ENCODE measurements at places on chromosomes 7 and 10. TPM values are rescaled to one million over a fixed set of nuclear protein-coding genes. Genes with fewer than 3 reads are reported as not detected.
A peak's percentile ranks its signal among the peaks of the same experiment; 100 is the strongest.

DNA sequence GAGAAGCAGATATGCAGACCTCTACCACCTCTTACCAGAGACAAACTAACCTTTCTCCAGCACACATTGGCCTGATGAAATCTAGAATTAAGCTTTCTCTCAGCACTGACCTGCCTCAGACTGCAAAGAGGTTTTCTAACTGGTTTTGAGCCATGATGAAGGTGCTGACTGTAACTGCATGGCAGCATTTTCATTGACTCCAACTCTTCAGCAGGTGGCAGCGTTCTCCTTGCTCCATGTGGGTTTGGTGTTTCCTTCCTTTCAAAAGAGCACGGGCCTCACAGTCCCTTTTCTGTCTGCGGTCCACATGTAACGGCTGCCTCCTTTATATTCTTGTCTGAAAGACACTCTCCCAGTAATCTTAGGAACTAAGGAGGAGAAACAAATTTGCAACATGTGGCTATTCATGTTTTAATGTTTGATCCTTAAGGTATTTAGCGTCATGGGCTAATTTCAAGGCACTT is 12.6 kb downstream of the KLLN start:
- no peaks in the 10 kb centered on the region for H3K36me3 ChIP-seq
- no peak overlapping the region for H3K27ac ChIP-seq
- H3K4me3 ChIP-seq: no peak overlapping the region
- peak; percentile 55 for DNase-seq
- H3K4me1 ChIP-seq: no peaks in the 10 kb centered on the region

- no peaks in the 10 kb centered on the region for H3K4me1 ChIP-seq
- no peak for DNase-seq
- H3K27me3 ChIP-seq: no peaks in the 10 kb centered on the region
- no peaks in the 10 kb centered on the region for H3K36me3 ChIP-seq
Measured at GRCh38 chr10:310371-310770, 175.1 kb downstream of the ZMYND11 start.

DNA sequence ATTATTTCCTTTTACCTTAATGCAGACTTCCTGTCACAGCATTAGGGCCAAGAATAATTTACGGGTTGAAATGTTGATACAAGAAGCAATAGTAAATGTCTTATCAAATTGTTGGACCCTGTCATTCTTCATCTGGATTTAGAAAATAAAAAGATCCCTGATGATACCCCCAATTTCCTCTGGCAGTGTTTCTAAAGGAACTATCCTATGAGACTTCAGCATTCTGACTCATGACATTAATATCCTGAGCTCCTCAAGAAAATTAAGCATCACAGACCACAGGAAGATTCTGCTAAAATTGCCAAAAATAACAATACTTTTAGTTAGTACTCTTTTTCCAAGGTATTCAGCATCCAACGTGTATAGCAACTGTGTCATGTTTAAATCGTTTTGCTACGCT is 490.5 kb upstream of the ANKRD30A start:
- no peaks in the 10 kb centered on the region for H3K36me3 ChIP-seq
- no peak for DNase-seq
- no peak overlapping the region for H3K4me3 ChIP-seq
- no peak overlapping the region for H3K27ac ChIP-seq

DNA sequence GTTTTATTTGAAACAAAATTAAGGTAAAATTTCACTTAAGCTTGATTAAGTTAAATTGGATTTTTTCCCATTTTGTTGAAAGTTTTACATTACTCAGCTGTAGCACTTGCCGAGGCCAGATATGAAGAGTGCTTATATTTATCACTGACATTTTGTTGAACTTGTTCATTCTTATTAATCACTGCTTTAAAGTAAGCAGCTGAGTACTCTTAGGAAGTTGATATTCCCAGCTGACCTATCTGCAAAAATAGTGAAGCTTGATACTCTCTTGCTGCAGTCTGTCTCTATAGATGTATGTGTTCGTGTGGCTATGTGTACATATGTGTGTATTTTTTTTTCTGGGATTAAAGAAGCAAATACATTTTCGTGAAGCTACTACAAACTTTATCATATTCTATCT is 150.0 kb downstream of the SKAP2 start:
- no peak overlapping the region for H3K27ac ChIP-seq
- H3K4me3 ChIP-seq: no peak overlapping the region
- H3K27me3 ChIP-seq: no peaks in the 10 kb centered on the region

- no peak for DNase-seq
- no peak overlapping the region for H3K27ac ChIP-seq
- no peaks in the 10 kb centered on the region for H3K27me3 ChIP-seq
- peak overlapping the region; percentile 42 for H3K4me3 ChIP-seq
- no peaks in the 10 kb centered on the region for H3K4me1 ChIP-seq
Measured at GRCh38 chr10:93495654-93496321, 624 bp upstream of the CEP55 start.

GRCh38 chr10:4686644-4686996 is 139.4 kb upstream of the AKR1E2 start:
- no peak overlapping the region for H3K4me3 ChIP-seq
- H3K36me3 ChIP-seq: no peaks in the 10 kb centered on the region
- H3K4me1 ChIP-seq: no peaks in the 10 kb centered on the region
- no peak overlapping the region for H3K27ac ChIP-seq
- H3K27me3 ChIP-seq: no peaks in the 10 kb centered on the region

- DNase-seq: no peak
- no peaks in the 10 kb centered on the region for H3K27me3 ChIP-seq
- no peaks in the 10 kb centered on the region for H3K4me1 ChIP-seq
- no peak overlapping the region for H3K4me3 ChIP-seq
Measured at GRCh38 chr10:393787-394438, 258.7 kb downstream of the ZMYND11 start.

Gene HGF
- total RNA-seq: 20.7 TPM

Gene PIP
- total RNA-seq: not detected

Gene NEUROD6
- total RNA-seq: not detected

Gene SEMA3D
- total RNA-seq: 30.8 TPM

Gene LYZL1
- total RNA-seq: not detected

Gene AP5Z1
- total RNA-seq: 30.7 TPM
